ENCODE measurements at places on chromosomes 1 and 21.

- no peak for DNase-seq
These were observed 6.8 kb downstream of the PRXL2B start for GRCh38 chr1:2593251-2593878.

- no peak for DNase-seq
These were observed 283.3 kb downstream of the RRAGC start for GRCh38 chr1:38576241-38576640.

DNA sequence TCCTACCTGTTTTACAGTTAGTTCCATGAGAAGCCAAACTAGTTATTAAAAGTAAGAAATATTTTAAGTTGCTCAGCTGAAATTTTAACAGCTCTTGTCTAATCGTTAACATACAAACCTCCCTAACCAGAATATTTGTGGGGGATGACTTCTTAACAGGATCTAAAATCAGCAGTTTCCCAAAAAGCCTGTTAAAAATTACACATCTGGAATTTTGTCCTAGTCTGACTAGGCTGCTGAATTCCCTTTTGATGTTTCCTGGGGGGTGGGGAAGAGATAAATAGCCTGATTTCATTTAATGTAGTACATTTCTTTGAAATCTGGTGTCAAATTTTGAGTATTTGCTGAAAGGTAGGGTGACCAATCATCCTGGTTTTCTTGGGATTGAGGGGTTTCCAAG is 78.8 kb upstream of the ARHGAP29 start:
- DNase-seq, result no peak

DNA sequence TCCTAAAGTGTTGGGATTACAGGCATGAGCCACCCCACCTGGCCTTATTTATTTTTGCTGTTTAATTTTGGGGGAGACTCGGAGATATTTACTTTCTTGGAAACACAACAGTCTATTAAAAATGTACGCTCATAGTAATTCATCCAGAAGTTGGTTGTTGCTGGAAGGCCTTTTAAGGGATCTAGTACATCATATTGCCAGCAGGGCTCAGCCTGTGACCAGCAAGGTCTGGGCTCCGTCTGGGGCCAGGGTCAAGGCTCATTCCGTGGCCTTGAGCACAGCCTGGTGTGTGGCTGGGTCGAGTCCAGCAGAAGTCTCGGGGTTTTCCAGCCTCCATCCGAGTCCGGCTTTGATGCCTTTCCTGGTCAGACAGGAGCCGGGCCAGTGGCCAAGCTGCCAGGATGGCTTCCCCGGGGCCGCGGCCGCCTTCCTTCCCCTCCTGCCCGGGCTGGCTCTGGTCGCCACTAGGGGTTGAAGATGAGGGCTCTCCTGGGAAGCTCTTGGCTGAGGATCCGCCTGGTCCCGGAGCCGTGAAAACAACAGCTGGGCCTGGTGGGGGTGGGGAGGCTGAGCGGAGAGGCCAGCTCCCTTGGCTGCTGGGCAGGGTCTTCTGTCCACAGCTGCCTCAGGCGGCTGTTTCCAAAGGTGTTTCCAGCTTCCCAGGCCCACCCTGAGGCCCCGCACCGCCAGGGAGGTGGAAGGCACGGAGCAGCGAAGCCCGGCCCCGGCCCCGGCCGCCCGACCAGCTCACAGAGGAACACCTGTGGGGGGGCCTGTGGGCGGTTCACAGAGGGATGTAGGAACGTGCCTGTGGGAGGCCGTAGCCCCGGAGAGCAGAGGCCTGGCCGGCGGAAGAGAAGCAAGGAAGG is 5.1 kb upstream of the VWA1 start:
- peak; percentile 18 for DNase-seq

GRCh38 chr1:151147665-151148064 is 1.2 kb upstream of the SEMA6C start:
- no peak for DNase-seq

- no peak for DNase-seq
These were observed 11.9 kb downstream of the FNDC5 start for GRCh38 chr1:32858791-32859190.

DNA sequence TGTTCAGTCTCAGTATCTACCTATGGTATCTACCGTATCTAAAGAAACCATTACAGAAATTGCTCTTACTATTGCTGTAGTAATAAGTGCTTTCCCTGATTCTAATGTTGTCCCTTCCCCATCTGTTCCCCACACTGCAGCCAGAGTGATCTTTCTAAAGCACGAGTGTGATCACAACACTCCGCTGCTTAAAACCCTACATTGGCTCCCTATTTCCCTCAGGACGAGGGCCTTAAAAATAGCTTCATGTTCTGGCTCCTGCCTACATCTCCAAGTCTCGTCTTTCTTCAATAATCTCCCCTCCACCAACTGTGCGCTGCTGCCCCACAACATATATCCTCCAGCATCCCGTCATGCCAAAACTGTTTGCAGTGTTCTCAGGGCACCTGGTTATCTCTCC is 150.6 kb downstream of the SDCCAG8 start:
- DNase-seq, result no peak

- DNase-seq, result no peak
These were observed 27.7 kb upstream of the HAO2 start for GRCh38 chr1:119340861-119341261.

- no peak for DNase-seq
These were observed 2.3 kb upstream of the VWA1 start for GRCh38 chr1:1432951-1433803.

DNA sequence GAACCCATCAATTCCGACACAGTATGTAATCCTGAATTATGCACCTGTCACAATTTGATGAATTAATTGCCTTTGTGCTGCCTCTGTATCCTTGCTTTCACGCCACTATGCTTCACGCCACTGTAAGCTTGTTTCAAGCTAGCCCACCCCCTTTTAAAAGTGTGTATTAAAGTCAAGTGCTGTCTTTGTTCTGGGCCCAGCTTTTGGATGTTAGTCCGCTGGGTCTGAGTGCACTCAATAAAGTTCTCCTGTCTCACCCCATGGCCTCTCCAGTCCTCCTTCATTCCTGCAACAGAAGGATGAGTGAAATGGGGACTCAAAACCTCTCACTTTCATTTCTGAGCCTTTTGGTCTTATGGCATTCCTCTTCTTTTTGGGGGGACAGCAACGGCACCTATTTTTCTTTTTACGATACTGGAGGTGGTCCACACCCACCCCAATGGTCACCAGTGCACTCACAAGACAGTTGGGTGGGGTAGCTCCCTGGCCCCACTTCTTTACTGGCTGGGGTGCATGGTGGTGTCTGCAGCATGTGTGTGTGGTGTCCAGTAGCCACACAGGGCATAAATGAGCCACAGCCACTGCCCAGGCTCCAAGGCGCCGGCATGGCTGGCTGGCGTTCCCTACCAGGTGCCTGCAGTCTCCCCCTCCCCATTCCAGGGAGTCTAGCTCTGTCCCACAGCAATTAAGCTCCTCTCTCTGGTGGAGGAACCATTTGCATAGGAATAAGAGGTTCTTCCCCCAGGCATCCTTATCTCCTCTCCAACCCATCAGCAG is 1.8 kb downstream of the THEM4 start:
- DNase-seq, result no peak

- DNase-seq, result no peak
These were observed 24.3 kb upstream of the EPS8L3 start for GRCh38 chr1:109787845-109788601.

DNA sequence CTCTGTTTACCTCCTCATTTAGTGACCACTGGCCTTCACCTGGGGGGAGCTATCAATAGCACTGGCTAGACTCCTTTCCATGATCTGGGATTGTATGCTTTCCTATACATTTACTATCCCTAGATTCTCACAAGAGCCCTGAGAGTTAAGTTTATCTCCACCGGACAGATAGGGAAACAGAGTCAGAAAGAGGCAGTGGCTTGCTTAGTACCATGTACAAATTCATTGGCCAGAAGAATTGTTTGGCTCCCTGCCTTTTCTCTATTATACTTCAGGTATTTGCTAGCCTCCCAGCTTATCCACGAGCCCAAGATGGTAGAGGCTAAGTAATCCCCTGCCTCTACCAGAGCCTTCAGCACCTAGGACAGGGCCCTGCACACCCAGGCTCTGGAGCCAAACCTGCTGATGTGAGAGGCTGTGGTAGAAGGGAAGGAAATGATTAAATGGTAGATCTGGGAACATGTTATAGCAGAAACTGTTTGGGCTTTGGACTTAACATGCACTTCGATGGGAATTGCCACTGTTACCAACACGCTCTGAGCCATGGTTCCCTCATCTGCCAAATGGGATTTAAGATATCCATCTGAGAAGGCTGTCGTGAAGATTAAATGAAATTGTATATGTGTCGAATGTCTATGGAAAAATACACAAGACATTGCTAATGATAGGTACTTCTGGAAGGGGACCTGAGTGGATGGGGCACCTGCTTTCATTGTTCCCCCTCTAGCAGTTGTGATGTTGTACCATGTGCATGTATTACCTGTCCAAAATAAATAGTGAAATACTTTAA is 3.1 kb upstream of the BLACAT1 start:
- DNase-seq, result no peak

DNA sequence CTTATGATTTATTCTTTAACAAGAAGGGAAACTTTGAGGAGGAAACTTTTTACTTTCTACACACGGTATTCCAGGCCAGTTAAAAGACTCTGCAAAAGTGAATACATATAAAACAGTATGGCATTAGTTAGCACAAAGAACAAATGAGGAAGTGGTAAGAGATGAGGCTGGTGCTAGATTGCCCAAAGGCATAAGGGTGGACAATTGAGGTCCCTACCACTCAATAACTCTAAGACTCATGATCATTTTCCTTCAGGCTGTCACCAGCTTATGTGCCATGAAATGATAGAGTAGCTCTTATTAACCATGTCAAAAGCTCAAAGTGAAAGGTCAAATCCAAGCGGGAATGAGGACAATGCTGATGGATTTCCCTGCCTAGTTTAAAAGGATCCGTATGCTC is 124.5 kb downstream of the TBX15 start:
- no peak for DNase-seq

- DNase-seq, result no peak
These were observed 430.9 kb upstream of the ADGRL2 start for GRCh38 chr1:81369833-81370232.

DNA sequence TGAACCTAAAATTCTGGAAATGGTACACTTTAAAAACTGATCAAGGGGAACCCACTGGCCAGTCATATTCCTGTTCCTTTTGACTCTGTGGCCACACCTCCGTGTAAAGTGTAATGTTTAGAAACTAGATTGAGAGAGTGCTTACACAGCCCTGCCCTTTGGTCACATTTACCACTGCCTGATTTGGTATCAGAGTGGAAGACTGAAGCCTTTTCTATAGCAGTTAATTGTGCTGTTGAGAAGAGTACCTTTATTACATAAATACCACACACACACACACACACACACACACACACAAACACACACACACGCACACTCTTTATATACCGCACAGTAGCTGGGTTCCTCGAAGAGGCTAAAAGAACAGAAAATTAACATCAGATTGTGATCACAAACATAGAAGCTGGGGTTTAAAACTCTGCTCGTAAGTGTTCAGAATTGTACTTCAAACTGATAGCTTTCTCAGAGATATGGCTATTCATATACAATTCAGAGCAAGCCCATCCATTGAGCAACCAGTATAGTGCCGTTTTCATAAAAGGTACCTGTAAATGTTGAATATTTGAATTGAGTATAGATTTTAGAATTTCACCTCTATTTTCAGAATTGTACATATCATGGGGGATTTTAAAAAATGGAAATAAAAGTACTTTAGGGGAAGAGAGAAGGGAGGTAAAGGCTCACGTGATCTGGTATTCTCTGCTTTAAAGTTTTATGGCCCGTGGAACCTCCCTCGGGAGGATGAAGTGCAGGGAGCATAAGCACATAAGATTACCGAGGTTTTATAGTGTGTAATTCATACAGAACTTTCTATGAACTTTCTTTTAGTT is 37.5 kb downstream of the CAMTA1 start:
- no peak for DNase-seq

DNA sequence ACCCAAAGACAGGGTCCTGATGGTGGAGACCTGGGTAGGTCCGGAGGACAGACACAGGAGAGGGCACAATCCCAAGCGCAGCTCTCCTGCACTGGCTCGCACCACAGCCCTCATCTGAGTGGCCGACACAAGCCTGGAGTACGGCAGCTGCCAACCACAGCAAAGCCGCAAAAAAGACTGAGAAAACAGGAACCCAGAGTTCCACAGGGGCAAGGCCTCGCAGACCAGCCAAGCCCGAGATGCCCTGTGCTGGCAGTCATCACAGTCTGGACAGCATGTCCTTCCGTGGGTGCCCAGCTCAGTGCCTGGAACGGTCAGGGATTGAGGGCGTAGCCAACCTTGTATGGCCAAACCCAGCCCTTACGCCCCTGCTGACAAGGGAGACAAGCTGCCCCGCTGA is 11.4 kb downstream of the ZBTB48 start:
- DNase-seq, result no peak

- no peak for DNase-seq
These were observed 7.5 kb downstream of the DDR2 start for GRCh38 chr1:162639718-162640117.

GRCh38 chr1:79079770-79080169 is 73.2 kb upstream of the ADGRL4 start:
- DNase-seq, result peak; percentile 65

- no peak for DNase-seq
These were observed 512 bp downstream of the PIAS3 start for GRCh38 chr1:145858238-145858900.

GRCh38 chr1:150554086-150554452 is 4.9 kb downstream of the ADAMTSL4 start:
- DNase-seq, result no peak

- no peak for DNase-seq
These were observed 2.0 kb downstream of the HSD11B1 start for GRCh38 chr1:209706622-209707021.

- DNase-seq, result no peak
These were observed 95.5 kb upstream of the DPT start for GRCh38 chr1:168824418-168825065.

DNA sequence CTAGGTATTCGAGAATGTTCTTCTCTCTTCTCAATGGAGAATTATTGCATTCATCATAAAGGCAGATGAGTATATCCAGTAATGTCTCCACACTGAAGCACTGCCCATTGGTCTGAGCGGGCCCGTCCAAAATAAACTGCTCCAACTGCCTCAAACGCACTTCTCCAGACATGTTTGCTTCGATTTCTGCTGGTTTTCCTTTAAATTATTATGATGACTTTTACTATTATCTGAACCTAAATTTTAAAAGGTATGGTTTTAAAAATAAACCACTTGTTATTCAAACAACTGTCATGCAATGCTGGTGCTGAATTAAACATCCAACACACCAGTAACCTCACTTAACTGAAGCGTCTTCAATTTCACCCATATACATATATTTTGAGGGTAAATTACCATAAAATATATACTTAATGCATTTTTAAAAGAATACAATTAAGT is 1.3 kb downstream of the CDC42BPA start:
- DNase-seq, result no peak

DNA sequence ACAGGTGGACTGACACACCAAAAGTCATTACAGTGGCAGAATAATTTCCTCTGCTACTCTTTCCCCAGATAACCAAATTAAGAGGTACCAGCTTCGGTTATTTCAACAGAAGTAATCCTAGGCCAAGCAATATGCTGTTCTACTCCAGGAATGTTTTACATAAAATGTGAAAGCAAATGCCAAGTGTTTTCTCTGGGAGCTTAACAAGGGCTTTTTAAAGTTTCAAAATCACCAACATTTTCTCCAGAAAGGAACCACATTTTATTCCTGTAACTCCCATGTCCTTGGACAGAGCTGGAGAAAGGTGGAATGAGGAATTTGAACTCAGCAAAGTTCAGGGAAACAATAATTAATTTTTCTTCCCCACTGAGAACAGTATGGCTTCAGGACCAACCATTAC is 27.2 kb downstream of the CNN3 start:
- no peak for DNase-seq

All from AG09319 (cell line).